ENCODE measurements at places on chromosomes 12 and 14.

- DNase-seq, result no peak
Observed at GRCh38 chr14:65357113-65357512, 55.4 kb upstream of the FUT8 start.

DNA sequence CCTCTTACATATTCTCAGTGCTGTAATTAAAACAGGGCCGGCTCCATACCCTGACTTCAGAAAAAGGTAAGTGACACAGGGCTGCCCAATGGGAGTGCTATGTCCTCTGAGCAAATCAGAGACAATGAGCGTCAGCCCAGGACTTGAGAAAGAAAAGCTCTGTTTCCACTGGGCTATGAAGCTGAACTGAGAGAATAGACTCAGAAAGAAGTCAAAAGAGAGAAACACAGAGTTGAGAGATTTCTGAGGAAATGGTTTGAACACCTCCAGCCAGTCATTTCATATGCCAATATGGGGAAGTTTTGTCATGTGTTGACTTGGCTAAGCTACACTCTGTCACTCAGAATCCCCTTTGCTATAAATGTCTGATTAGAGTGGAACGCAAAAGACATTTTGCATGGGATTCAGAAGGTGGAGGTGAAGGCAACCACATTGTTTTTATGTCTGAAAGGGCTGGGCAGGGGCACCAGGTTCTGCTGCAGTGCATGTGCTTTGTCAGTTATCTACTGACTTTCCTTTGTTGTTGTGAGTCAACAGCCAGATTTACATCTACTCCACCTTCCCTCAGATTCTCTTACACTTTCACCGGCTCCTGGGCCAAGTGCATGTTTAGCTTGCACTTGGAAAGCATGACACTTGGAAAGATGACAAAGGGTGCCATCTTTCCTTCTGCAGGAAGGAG, 313.3 kb downstream of the DUSP6 start:
- DNase-seq, result peak; percentile 68

GRCh38 chr14:104792945-104793702, 2.4 kb downstream of the AKT1 start:
- DNase-seq, result no peak

GRCh38 chr14:100391724-100392123, 68.6 kb downstream of the SLC25A47 start:
- DNase-seq, result no peak

- DNase-seq, result no peak
Observed at GRCh38 chr12:105401198-105401597, 70.7 kb downstream of the C12orf75 start.

DNA sequence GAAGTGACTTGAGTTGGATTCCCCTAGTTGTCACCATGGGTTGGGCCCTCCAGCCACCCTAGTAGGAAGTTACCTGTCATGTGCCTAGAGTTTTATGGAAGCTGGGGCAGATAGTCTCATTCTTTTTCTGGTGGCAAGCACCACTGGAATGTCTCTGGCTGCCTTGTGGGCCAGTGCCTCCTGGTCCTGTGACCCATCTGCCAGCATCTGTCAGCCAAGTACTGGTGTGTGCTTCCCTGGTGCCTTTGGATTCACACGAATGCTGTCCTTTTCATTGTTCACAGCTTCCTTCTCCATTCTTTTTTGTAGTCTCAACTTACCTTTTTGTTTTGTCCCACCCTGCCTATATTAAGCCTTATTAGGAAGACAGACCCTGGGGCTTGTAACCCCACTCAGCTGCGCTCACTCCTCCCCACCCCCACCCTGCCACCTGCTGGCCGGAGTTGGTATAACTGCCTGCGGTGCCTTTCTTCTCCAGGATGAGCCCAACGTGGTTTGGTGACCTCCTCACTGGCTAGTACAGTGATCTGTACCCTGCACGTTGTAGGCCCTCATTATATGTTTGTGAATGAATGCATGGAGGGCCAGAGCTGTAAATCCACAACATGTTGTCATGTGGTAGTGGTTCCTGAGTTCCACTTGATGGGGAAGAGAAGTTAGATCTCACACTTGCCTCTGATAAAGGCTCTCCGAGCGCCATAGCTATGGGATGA, 125.7 kb downstream of the TSPAN9 start:
- DNase-seq, result peak; percentile 85

- DNase-seq, result no peak
Observed at GRCh38 chr12:19003141-19003540, 126.4 kb upstream of the PLEKHA5 start.

- no peak for DNase-seq
Observed at GRCh38 chr14:61453103-61453767, 131.9 kb downstream of the PRKCH start.

DNA sequence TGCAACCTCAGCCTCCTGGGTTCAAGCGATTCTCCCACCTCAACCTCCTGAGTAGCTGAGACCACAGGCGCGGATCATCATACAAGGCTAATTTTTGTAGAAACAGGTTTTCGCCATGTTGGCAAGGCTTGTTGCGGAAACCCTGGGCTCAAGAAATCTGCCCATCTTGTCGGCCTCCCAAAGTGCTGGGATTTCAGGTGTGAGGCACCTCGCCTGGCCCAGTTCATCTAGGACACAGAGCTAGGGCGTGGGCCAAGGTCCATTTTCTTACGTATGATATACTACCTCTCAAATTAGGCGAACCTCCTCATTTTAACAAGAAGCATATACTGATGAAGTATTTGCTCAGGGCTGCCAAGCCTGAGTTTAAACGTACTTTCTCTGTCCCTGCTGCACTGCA, 2.1 kb downstream of the RPS29 start:
- no peak for DNase-seq

DNA sequence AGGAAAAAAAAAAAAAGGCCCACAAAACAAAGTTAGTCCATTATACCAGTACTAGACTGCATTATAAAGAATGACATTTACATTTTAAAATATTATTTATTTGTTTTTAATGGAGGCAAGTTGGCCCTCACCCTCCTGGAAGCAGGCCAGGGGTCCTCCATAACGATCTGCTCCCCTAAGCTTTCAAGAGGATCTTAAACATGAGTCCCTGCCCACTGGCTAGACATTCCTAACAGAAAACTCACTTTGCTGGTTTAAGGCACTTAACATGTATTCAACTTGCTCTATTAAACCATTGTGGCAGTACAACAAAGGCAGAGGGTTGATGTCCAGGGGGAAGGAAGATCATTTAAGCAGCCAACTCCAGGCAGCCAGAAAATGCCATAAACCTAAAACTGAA, 111.4 kb downstream of the STXBP6 start:
- DNase-seq, result no peak

DNA sequence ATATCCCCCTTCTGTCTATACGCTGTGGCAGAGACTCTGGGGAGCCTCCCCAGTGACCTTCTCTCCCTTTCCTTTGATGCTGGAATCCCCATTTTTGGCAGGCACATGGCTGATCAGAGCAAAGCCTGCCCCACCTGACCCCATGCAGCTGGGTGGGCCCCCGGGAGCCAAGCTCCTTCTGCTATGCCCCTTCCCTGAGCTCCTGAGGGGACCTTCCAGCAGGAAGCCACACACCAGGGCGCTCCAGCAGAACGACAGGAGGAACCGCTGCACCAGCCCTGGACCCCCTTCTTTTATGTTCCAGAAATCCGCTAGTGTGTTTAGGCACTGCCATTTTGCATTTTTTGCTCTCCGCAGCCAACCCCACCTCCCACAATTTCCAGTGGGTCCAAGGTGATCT, 44.6 kb downstream of the TRAFD1 start:
- DNase-seq, result no peak

DNA sequence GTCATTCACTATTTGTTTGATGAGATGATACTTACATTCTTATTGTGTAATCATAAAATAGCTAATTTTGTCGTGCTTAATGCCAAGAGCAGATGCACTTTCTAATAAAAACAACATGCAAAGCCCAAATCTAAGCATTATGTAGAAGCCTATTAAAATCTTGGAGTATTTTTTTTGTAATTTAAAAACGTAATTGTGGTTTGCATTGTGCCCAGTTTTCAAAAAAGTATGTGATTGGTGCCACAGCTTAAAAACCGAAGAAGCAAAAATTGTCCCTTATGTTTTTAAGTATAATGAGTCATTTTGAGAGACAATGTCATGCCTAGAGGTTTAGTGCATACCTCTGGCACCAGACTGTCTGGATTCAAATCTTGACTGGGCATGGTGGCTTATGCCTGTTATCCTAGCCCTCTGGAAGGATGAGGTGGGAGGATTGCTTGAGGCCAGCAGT, 464.8 kb upstream of the RGS6 start:
- peak; percentile 13 for DNase-seq

DNA sequence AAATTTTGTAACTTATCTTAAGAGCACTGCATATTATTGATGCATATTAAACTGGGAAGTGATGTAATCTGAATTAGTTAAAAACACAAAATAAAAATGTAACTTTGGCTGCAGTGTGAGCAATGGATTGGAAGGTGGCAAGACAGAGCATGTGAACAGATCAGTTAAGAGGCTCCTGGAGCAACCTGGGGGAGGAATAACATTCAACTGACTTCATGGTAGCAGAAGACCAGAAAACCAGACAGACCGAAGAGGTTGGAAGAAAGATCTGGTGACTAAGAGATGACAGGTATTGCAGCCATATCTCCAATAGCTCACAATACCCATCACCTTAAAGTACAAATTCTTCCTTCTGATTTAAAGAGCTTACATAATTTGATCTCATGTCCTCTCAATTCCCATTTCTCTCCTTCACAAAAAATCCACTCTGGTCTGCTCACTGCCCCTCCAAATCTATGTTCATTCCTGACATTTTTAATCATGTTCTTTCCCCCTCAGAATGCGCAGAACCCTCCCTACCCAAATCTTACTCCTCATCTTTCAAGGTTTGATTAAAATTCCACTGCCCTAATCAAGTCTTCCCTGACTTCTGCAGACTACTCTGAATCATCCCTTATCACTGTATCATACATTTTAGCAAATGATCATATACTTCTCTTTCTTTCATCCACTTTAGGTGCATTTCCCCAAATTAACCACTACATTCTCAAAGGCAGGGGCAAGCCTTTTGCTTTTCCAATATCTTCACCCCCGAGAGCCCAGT, 51.5 kb downstream of the DUSP16 start:
- no peak for DNase-seq

DNA sequence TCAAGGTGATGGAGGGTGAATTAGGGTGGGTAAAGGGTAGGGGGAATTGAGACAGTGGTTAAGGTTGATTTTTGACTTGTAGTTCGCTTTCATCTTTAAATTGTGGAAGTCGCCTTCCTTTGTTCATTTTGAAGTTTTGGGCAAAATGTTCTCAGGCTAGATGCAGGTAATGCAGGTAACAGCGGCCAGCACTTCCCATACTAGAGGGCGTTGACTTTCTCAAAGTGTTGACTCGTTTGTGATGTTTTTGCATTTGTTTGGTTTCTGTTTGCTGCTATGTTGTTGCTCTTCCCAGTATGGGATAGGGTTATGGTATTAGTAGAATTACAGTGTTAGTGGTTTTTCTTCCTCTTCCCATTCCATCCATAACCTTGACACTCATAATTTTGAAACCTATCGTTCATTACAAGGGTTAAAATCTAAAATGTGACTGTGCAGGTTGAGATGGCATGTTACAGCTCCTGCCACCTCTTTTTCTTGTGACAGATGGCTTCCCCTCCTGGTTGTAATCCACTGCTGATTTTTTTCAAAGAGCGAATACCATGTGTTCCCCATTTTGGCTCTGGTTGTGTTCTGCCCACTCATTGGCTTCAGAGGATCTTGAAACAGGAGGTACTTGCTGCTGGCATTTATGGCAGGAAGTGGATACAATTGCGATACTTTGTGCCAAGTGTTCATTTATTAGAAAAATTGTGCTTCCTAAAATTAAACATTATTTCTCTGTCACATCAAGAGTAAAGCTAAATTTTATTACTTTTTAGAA, 57.1 kb downstream of the ERC1 start:
- no peak for DNase-seq

GRCh38 chr12:273382-273781, 10.7 kb upstream of the SLC6A13 start:
- no peak for DNase-seq

GRCh38 chr12:116067892-116068291, 209.6 kb downstream of the MED13L start:
- DNase-seq, result no peak

- no peak for DNase-seq
Observed at GRCh38 chr12:22545255-22545654, 913 bp upstream of the C2CD5 start.

DNA sequence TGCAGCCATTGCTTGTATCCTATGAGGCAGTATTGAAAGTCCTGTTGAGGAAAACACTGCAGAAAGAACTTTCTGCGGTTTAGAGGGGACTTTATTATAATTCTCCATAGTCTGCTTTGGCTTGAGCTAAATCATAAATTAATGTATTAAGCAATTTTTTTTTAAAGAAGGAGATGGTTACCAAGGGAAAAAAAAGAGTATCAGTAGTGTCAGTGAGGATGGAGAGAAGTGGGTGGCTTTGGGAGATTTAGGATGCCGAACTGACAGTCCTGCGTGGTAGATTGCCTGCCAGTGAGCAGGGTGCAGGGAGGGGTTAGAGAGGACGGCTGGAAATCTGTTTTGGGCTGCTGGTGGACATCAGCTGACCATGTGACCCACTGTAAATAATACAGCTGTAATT, 96.8 kb downstream of the MYRFL start:
- no peak for DNase-seq

- DNase-seq, result no peak
Observed at GRCh38 chr14:93862265-93862664, 64.9 kb upstream of the FAM181A start.

DNA sequence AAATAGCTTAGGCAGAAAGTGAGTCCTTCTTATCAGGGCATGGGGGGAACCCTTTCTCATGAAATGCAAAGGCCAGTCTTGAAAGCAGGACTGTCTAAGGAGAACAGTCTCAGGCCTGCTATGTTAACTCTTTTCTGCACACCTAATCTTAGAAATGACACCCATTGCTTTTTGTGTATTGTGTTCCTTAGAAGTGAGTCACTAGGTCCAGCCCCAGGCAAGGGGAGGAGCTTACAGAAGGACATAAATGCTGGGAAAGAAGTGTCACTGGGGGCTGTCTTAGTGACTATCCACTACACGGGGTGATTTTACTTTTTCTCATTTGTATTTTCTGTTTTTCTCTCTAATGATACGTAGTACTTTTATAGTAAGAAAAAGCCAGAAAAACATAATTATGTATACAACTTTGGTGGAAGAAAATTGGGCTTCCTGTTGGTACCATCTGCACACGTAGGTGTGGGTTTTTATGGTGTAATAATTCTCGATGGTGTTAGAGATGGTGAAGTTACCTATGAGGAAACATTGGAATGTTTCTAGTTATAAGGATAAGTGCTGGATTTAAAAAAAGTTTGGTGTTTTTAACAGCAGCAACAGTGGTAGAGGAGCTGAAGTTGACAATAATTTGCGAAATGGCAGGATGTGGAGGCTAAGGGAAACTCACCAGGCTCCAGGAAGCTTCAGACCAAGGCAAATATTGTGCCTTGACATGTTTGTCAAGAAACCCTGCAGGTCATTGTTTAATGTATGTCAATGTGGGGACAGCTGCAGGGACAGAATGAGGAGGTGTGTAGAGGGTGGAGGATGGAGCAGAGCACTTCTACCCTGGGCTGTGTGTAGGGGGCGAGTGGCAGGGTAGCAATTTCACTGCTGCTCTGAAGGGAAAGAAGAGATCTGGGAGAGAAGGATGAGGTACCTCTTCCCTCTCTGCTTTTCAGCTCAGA, 214.9 kb downstream of the KTN1 start:
- DNase-seq, result no peak

- DNase-seq, result no peak
Observed at GRCh38 chr12:66195242-66195641, 6.2 kb downstream of the IRAK3 start.
